Left cardiac atrium (tissue), 4 donors: ENCODE measurements at places on chromosomes 16 and 17. TPM values are rescaled to one million over a fixed set of nuclear protein-coding genes. Genes with fewer than 3 reads are reported as not detected.

KRT39 gene
- not detected for total RNA-seq

DNA sequence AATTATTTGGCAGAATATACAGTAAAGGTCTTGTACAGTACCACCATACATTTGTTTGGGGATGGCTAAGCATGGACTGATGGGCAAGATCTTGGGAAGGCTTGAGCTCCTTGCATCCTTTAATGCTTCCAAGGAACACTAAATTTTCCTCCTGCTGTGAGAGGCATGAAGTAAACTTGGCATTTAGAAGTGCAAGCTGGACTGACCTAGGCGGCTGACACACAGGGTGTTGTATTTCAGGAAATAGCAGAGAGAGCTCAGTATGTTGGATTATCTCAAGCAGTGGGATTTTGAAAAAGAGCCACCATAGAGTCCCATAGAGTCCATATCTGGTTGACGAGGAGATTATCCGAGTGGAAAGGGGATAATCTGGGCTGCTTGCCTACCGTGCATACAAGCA, 2137.1 kb downstream of the TP53TG3F start:
- no peak for DNase-seq

SOST gene
- not detected for total RNA-seq

DNA sequence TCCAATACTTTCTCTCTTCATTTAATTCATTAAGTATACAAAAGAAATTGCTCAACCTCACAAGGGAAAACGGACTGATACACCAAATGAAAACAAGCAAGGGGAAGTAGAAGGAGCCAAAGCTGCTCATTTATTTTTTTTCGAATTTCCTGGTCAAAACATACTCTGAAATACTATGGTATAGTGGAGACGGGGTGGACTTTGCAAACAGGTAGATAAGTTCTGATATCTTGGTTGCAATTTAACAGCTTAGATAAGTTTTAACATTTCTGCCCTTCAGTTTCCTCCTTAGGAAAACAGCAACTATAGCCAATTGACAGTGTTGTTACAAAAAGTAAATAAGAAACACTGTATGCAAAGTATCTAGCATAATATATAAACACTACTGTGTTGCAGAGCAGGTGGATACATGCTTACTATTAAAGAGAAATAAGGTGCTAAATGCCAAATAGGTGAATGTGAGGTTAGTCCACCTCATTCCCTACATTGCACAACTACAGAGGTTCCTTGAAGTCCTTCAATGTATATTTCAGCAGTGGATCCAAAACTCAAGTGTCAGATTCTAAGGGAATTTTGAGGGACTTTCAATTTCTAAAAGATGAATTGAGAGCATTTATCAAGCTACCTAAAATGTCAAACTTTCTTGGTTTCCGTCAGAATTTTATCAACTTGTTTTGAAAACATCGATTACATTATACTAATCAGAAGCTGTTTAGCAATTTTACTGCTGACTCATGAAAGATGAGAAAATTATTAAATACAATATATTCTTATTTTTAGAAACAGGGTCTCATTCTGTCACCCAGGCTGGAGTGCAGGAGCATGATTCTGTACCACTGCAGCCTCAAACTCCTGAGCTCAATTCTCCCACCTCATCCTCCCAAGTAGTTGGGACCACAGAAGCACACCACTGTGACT, 11.0 kb downstream of the CCDC47 start:
- DNase-seq: no peak

GPR139 gene
- not detected for total RNA-seq

- DNase-seq: no peak
These were observed 171.8 kb upstream of the GSE1 start for GRCh38 chr16:85441189-85441889.

CCL23 gene
- 1.8 TPM for total RNA-seq

DNA sequence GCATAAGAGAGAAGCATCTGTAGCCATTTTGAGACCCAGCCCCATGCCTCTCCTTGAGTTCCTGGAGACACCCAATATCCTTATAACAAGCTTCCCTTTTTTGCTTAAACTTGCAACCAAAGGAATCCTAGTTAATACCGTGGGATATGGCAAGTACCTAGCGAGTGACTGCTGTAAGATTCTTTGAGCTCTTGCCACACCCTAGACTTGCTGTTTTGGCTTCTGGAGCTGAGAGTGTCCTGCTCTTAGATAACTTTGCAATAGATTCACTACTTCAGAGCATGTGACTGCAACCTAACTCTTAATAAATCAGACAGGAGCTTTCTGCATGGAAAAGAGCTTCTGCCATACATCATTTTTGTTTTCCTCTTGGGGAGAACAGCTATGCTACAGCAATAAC, 58.3 kb downstream of the AKAP1 start:
- no peak for DNase-seq

GRCh38 chr17:40598619-40599467, 33.6 kb upstream of the CCR7 start:
- peak; percentile 31 for DNase-seq

- no peak for DNase-seq
These were observed 126.4 kb downstream of the SALL1 start for GRCh38 chr16:51024703-51025102.

- DNase-seq: no peak
These were observed 55.5 kb downstream of the ANKFY1 start for GRCh38 chr17:4208238-4208637.

KRT33A gene
- not detected for total RNA-seq

CCL17 gene
- not detected for total RNA-seq

LRRC46 gene
- not detected for total RNA-seq

DNA sequence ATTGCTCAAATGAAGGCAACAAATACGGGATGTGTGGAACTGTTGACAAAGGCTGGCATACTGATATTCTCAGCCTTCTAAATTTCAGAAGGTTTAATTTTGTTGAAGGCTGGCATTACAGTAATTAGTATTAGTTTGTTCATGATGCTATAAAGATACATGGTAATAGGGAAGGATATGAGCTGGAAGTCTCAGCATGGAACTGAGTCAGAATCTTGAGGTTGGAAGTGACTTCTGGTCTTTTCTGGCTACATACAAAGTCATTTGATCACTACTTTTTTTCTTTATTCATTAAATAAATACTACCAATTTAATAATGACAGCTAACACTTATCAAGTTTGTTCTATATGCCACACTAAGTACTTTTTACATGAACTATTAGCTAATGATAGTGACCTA, 22.6 kb downstream of the RABEP1 start:
- DNase-seq: no peak

BEAN1 gene
- total RNA-seq: 1.2 TPM

DNA sequence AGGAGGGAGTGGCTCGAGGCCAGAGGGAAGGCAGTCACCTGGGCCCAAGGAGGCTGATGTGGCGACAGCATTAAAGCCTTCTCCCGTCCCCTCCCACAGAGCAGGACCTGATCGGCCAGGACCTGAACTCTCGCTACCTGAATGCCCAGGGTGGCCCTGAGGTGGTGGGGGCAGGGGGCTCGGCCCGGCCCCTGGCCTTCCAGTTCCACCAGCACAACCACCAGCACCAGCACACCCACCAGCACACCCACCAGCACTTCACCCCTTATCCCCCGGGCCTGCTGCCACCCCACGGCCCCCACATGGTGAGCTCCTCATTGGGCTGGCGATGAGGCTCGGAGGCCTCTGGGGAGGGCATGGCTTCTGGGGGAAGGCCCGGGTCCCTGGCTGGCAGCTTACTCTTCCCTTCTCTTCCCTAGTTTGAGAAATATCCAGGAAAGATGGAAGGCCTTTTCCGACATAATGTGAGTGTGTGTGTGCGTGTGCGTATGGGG, 6.4 kb downstream of the FBRS start:
- no peak for DNase-seq

DNA sequence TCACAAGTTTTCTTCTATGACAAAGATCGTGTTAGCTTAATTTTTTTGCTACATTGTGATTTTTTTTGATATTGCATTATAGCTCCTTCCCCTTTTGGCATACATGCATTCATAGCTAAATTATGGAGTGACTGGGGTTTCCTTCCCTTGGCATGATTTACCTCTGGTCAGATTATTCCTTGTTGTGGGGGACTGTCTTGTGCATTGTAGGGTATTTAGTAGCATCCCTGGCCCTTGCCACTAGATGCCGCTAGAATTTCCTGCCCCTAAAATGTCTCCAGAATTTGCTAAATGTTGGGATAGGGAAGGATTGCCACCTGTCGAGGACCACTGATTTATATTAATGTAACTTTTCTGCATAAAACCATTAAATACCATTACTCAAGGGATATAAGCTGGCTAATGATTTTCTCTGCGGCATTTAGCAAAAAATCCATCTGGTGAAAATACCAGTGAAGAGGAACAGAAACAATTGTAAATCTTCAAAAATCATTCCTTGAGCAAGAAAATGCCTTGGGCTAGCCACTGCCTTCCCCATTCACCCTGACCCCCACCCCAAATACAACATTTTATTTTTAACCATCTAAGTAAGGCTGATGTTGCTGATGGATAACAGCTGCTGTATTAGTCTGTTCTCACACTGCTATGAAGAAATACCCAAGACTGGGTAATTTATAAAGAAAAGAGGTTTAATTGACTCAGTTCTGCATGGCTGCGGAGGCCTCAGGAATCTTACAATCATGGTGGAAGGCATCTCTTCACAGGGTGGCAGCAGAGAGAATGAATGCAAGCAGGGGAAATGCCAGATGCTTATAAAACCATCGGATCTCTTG, 195.2 kb downstream of the MAP2K6 start:
- no peak for DNase-seq

GRCh38 chr16:57981636-57982035, 10.7 kb upstream of the CNGB1 start:
- DNase-seq: no peak

SCNN1G gene
- not detected for total RNA-seq

- DNase-seq: no peak
These were observed 6.6 kb upstream of the GLIS2 start for GRCh38 chr16:4309102-4309832.
